ENCODE measurements at places on chromosomes 5 and 9.

GRCh38 chr5:123810253-123810652 lies 298.3 kb downstream of the CSNK1G3 start:
- no peak for DNase-seq

DNA sequence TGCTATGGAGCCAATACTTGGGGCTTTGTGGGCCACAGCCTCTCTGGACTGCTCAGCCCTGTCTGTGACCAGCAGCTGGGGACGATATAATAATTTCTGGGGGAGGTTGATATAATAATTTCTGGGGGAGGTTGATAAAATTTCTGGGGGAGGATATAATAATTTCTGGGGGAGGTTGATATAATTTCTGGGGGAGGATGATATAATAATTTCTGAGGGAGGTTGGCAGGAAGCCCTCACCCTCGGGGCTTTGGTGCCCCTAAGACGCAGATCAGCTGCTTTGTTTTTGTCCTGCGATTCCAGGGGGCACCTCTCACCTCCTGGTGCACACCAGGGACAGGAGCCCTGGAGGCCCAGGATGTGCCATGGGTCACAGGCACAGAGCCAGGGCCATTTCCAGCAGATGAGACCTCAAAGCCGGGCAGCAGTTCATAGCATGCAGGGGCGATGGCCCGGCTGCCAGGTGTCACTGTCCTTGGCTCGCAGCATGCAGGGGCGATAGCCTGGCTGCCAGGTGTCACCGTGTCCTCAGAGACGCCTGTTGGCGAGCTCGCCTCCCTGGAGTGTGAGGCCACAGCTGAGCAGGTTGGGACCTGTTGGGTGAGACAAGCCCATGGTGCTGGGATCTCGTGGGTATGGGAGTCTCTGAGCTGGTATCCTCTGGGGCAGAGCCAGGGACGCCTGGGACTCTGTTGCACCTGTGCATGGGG lies 3.8 kb upstream of the TOR4A start:
- DNase-seq, result no peak

DNA sequence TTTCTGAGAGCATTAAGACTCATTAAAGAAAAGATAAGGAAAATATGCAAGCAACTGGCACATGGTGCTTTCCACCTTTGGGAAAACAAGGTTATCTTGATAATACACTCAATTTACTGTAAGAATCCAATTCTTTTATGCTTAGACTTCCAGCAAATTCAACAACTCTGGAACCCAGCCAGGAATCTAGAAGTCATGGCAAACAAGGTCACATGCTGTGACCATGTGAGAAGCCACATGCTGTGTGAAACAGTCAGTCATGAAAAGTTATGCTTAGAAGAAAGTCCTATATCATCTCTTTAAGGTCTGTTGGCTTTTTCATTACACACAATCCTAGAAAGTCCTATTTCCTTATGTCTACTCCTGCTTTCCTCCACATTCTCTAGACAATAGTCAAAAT lies 581.8 kb upstream of the C9orf72 start:
- no peak for DNase-seq

DNA sequence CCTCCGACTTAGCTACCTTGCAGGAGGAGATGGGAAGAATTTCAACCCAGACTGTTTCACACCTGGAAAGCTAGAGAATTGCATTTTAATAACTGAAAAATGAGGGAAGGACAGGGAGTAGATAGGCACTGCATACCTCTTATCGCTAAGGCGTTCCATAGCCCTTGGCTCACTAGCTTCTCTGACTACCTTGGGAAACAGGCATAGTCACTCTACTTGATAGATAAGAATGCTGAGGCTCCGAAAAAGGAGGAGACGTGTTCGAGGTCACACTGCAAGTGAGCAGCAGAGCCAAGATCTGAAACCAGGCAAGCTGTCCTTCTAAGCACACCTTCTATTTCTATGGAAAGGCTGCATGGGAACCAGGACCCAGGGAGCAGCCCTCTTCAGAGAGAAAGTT lies 168.9 kb downstream of the CRB2 start:
- DNase-seq, result no peak

DNA sequence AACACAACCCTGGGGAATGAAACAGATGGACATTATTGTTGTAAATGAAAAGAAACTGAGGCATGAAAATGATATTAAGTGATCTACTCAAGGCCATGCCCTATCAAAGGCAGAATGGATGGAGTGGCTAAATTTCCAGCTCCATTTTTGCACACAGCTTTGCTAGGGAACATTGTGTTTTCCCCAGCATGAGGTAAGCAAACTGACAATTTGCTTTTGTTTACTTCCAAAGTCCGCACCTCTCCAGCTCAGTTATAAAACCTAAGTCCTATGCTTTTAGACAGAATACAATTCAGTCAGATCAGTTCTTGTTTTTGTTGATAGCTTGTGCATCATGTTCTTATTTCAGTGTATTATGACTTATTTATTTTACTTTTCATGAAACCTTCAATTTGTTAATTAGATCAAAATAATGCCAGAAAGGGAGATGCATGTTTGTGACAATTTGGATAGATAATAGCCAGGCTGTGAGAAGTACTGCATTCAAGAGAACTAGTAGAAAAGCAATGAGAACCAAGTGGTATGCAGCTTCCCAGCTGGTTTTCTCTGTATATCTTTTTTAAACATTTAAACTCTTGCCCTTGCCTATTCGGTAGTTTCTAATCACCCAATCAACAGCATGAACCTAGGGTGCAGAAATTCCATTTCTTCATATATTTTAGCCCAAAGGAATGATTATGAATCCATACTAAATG lies 380.8 kb downstream of the SPATA31D1 start:
- DNase-seq, result no peak

- DNase-seq, result no peak
Observed at GRCh38 chr5:25362799-25363198, 718.0 kb upstream of the CDH10 start.

GRCh38 chr9:103372828-103373227 lies 377.7 kb downstream of the CYLC2 start:
- DNase-seq, result no peak

DNA sequence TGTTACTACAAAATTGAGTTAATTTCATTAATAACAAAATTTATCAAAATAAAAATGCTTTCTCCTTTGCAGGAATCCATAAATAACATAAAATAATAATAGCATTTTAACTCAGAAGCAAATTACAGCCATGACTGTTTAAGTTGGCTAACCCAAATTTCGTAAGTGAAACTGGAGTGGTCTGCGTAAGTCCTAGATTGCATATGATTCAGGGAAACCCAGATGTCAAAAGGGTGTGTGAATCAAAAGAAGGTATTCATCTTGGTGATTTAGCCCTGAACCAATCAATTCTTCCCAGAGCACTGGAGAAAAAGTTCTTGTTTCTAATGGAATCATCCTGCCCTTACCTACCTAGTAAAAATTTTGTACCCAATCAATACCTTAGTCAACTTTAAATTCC lies 547.6 kb downstream of the RAB3C start:
- no peak for DNase-seq

- no peak for DNase-seq
Observed at GRCh38 chr9:93827545-93828330, 127.4 kb downstream of the BARX1 start.

DNA sequence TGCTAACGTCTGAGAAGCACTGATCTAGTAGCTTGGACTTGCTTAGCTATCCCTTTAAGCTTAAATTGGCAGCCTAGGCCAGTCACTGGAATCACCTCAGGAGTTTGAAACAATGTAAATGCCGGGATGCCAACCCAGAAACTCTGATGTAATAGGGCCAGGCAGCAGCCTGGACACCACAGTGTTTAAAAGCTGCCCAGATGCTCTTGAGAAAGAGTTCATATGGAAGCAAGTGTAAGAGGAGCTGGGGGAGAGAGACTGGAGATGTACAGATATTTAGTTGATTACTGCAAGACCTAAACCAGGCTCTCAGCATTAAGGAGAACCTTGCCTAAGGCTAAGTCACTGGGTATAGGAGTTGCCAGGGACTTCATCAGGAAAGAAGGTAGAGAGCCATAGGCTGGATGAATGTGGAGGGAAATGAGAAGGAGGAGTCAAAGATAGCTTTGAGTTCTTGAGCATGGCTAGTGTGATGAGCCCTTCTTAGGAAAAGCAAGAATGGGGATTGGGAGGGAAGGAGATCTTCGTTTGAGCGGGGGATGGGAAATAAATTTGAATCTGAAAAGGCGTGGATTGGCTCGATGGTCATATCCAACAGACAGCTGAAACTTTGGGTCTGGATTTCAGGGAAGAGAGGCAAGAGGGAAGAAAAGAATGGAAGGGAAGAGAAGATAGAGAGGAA lies 392.9 kb upstream of the WWC1 start:
- no peak for DNase-seq

- DNase-seq, result no peak
Observed at GRCh38 chr9:106643211-106643930, 219.6 kb upstream of the ZNF462 start.

DNA sequence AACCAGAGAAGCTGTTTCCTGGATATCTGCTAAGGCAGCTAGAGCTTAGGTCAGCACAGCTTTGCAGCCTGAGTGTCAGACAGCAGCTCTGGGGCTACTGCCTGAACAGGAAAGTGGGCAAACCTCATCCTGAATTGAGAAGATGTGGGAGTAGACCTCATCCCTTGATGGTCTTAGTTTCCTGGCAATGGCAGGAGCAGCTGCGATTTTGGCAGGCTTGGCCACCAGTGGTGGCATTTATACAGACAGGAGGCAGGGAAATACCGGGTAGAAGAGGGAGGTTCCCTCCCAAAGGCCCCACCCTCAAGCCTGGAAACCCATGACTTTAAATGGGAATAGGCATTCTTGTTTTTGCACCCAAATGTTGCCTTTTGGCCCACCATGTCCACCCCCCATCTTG lies 69.7 kb downstream of the LIX1 start:
- DNase-seq, result no peak

- DNase-seq, result no peak
Observed at GRCh38 chr5:80963521-80963895, 3.3 kb downstream of the RASGRF2 start.

- no peak for DNase-seq
Observed at GRCh38 chr9:69279084-69279731, 45.8 kb upstream of the ENTREP1 start.

DNA sequence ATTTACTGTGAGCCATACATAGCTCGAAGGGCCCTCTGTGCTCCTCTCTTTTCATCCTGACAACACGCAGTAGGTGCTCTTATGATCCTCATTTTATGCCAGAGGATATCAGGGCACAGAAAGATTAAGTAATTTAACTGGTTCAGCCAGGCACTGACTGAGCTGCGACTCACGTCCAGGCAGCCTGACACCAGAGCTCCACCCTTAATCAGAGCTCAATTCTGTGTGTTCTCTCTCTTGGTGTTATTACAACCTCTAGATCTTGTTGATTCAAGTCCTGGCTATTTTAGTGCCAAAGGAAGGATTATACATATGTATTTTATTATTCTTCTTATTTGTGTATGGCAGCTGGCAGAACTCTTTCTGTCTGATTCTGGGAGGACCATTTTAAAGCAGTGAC lies 59.7 kb downstream of the OSMR start:
- DNase-seq, result no peak

- DNase-seq, result no peak
Observed at GRCh38 chr5:127673117-127673800, 24.4 kb downstream of the CTXN3 start.

GRCh38 chr9:83154821-83155220 lies 91.9 kb upstream of the RASEF start:
- no peak for DNase-seq

DNA sequence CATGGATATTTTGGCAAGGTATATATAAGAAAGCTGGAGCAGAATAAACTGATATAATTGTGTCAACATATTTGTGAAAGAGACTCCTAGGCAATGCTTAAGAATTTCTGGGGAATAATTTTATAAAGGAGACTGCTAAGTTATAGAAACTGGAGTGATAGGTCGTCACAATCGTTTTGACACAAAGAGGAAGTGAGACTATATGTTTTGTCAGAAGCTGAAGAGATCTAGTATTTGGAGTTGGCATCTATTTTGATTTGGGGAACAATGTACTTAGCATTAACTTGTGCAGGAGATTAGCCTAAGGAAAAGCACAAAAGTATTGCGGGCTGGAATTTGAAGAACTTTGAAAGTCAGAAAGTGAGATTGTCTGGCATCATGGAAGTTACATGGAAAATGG lies 582.5 kb downstream of the TAF11L14 start:
- no peak for DNase-seq

- DNase-seq, result no peak
Observed at GRCh38 chr5:158741296-158741695, 358.4 kb downstream of the EBF1 start.

GRCh38 chr9:97237311-97237786 lies 70.1 kb upstream of the CCDC180 start:
- no peak for DNase-seq

DNA sequence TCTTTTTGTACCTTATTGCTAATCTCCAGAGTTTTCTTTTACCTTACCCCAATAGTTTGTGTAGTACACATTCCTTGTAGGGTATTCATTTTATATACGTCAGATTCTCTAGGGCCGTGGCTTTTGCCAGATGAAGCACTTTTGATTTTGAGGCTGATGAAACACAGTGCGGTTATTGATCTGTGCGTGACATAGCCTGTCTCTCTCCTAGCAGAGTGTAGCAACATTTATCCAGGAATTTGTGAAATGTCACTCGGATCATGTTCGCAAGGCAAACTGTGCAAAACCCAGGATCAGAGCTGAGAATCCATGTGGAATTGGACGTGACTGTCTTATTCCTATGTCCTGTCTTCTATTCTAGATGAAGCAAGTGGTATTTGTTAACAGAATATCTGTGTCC lies 142.0 kb upstream of the SH3GL2 start:
- DNase-seq, result no peak

GRCh38 chr5:139517683-139518564 lies 35.4 kb upstream of the STING1 start:
- DNase-seq, result no peak

DNA sequence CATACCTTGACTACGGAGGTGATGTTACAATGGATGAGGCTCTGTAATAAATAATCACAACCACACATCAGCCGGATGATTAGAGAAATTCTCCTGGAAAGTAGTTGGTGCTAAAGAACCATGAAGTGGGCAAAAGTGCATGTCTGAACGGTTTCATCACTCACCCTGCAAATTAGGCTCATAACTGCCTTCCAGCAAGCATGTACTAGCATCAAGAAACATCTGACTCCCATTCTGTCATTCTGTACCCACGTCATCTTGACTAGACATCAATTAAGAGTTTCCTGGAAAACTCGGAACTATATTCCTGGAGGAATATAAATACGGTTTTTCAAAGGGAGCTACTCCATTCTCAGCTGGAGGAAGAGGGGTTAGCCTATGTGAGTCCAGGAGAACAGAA lies 52.2 kb downstream of the HSD17B3 start:
- no peak for DNase-seq

GRCh38 chr5:17218353-17219005 lies 1.0 kb downstream of the BASP1 start:
- no peak for DNase-seq

GRCh38 chr9:120756531-120756930 lies 36.7 kb downstream of the FBXW2 start:
- DNase-seq, result no peak
